ENCODE measurements at places on chromosomes 4 and X.

DNA sequence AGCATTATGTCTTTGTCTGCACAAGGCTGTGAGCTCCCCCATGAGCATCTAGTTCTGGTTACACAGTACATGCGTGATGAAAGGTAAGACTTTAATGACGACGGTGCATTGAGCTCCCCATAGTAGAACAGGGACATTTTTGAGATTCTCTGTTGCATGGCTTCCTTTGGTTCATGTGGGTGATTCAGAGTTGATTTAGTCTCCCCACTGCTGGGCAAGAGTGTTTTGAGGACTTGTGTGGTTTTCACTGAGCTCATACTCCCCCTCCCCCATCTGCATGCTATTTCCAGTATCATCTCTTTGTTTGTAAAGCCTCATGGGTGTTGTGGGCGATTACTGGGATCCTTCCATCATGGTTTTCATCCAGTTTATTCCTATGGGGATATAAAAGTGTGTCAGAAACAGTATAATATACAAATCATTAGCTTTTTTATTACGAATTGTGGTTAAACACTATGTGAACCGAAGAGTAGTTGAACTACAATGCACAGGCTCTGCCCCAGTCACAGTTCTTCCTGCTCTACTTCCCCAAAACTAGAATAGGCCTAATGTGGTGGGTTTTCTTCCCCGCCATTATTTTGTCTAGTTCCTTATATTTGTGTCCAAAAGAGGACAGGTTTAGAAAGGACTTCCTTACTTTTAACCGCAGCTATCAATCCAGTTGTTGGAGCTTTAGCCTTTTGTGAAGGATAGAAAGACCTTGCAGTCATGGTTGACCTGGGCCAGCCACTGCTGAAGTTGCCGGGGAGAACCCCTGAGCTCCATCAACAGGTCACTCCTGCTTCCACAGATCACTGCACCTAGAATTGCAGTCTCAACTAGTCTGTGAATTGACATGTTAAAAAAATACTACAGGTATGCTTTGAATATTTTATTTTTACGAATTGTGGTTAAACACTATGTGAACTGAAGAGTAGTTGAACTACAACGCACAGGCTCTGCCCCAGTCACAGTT is 30.4 kb downstream of the KIT start:
- peak; percentile 67 for DNase-seq

GRCh38 chr4:10172278-10172921 is 55.8 kb upstream of the WDR1 start:
- no peak for DNase-seq

- DNase-seq: no peak
Measured at GRCh38 chr4:26069218-26069617, 155.2 kb downstream of the SMIM20 start.

GRCh38 chr4:13537832-13538177 is 6.5 kb downstream of the NKX3-2 start:
- DNase-seq: no peak

DNA sequence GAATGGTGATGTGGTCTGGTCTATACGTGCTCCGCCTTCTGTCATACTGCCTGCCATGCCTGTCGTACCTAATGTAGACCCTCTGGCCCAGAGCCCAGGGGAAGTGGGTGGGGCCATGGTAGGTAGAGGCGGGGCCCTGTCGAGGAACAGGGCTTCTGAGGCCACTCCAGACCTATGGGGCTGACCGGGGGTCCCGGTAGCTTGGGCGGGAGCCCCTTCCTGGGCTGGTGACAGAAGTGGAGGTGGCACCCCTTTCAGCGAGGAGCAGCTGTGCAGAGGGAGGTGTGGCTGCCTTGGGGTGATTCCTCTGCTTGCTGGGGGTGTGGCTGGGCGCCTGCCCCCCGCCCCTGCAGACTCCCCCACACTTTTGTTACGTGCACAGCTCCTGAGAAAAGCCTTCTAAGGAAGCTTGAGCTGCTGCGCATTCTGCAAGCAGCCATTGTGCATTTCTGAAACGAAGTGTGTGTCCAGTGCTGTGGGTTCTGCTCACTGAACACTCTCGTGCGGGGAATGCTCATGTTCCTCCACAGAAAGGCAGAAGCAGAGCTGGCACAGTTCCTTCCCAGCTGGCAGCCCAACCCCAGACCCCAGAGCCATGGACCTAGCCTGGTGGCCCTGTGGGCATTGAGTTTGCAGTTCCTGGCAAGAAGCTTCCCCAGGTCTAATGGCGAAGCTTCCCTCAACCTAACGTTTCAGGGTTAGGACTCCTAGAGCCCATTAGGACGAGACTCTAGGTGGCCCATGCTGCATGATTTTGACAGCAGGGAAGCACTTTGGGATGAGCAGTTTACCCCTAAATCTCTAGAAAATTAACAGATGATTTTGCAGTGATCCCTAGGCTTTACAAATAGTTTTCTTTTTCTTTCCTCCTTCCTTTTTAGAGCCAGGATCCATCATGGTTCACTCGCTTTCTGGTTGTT is 72.7 kb upstream of the HGFAC start:
- no peak for DNase-seq

DNA sequence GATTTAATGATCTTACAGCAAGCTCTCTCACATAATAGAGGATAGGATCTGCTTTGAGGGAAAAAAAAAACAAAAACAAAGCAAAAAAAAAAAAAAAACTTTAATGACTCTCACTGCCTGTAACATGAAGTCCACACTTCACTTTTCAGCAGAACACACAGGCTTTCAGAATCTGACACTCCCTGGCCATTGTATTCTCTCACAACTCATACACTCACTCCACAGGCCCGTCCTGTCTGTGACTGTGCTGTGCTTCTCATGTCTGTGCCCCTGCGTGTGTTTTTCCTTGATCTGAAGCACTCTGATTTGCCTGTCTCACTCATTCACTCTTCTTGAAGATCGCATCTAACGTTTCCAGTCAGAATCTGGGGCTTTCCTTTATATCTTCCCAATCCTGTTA is 460.8 kb downstream of the TMA16 start:
- no peak for DNase-seq

- DNase-seq: no peak
Measured at GRCh38 chr4:147865926-147866325, 134.0 kb downstream of the ARHGAP10 start.

- DNase-seq: no peak
Measured at GRCh38 chrX:40249582-40249981, 151.8 kb upstream of the BCOR start.

- DNase-seq: peak; percentile 93
Measured at GRCh38 chr4:141329174-141329569, 108.5 kb downstream of the ZNF330 start.

DNA sequence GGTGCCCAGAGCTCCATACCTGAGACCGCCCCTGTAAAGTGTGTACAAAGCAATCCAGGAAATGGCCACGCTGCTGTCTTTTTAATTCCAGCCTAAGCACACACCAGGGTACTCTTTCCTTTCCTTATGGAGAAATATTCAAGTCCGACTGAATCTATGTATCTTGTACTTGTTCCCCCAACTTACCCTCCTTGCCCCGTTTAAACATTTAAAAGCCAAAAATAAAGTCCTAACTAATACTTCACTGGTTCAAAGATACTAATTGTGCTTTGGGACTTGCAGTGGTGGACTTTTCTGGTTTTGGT is 731 bp upstream of the AMMECR1 start:
- no peak for DNase-seq

DNA sequence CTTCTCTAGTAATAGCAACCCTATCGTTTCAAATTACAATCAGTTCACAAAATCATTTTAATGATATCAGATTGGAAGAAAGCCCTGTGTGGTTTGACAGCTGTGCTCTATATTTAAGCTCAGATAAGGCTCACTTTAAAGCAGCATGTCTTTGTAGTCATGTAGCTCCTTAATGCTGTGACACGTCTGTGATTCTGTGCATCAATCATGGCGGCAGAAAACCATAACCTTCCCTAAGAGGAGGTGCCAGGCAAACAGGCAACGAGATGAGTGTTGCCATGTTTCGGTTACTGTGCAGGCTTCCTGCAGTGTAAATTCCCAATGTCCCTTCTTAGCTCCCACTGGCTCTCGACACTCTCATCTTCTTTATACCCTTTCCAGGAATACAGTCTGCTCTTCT is 212.7 kb downstream of the GRID2 start:
- no peak for DNase-seq

GRCh38 chr4:182653596-182653995 is 263.6 kb downstream of the DCTD start:
- no peak for DNase-seq

GRCh38 chr4:89164400-89164799 is 53.1 kb downstream of the TIGD2 start:
- DNase-seq: no peak

GRCh38 chr4:82761229-82761628 is 37.4 kb downstream of the SCD5 start:
- DNase-seq: peak; percentile 57

- DNase-seq: no peak
Measured at GRCh38 chr4:162891788-162892707, 274.6 kb downstream of the NAF1 start.

DNA sequence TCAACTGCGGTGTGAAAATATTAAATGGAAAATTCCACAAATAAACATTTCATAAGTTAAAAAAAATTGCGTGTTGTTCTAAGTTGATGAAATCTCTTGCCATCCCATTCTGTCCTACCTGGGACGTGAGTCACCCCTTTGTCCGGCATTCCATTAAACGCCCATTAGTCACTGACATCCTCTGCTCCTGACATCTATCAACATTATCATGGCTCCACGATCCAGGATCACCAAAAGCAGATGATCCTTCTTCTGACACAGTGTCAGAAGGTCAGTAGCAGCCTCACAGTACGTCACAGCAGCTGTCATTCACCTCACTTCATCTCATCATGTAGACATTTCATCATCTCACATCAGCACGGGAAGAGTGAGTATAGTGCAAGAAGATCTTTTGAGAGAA is 125.7 kb downstream of the ZNF827 start:
- DNase-seq: no peak

GRCh38 chrX:44871931-44872820 is 812 bp upstream of the KDM6A start:
- DNase-seq: no peak

DNA sequence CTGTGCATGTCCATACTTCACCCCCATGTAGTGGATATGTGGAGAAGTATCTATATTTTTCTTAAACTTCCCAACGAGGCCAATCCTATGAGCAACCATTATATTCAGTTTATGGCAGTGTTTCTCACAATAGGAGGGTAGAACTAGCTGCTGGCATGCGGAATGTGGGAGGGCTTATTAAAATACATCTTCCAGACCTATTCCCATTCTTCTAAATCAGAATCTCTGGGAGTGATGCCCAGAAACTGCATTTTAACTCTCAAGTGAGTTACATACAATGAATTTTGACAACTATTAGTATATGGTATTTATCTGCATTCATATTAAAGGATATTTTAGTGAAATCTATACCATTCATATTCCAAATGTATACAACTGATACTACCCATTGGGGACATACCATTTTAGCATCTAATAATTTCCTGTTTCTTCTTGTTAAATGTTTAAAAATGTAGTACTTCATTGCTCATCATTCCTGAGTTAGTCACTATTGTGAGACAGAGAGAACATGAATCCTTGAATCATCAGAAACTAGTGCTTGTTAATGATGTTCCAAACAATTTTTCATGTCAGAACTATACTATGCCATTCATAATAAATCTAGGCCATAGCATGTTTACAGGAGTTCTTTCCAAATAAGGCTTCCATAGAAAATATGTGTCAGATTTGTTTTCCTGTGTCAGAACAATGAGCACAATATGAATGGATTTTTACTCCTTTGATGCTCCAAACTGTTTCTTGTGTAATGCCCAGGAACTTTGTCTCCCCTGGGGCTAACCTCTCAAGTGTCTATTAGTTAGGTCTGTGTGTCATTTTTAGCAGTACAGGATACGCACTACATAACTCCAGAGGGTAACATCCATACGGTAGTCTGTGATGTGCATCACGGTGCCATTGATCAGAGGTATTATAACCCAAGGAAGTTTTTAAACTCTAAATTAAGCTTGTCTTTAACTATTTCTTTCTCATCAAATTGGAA is 198.8 kb upstream of the BMP3 start:
- peak; percentile 13 for DNase-seq

DNA sequence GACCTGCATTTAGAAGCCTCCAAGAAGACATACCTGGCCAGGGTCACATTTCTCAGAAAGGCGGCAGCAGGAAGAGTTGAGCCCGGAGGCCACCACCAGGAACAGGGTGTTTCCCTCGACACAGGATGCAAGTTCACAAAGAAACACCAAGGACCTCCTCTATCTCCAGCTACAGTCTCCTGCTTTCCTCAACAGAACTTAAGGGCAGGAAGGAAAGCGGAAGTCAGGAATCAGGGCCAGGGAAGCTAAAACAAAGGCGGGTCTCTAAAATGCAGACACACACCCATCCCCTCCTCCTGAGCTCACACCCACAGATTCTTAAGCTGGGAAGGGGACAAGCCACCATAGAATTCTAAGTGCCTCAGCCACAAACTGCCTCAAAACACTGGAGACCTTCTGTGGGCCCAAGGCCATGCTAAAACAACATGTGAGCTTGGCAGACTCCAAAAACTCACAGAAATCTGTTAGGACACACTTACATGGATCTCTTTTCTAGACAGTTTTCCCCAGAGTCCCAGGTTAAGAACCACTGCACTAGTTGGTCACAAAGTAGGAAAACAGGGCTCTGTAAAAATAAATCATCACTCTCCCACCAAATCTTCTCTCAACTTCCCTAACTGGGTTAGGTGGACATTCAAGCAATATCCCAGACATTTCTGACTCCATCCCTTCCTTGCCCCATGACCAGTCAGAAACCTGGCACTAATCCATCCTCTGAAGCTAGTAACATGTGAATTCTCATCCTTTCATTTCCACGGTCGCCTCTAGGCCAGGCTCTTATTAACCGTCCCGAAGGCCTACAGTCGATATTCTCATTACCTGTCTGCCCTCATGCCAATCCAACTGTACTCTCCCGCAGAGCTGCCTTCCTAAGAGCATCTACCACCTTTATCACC is 163.2 kb downstream of the APBB2 start:
- no peak for DNase-seq

- DNase-seq: peak; percentile 75
Measured at GRCh38 chr4:41212616-41213203, 1.6 kb downstream of the APBB2 start.

DNA sequence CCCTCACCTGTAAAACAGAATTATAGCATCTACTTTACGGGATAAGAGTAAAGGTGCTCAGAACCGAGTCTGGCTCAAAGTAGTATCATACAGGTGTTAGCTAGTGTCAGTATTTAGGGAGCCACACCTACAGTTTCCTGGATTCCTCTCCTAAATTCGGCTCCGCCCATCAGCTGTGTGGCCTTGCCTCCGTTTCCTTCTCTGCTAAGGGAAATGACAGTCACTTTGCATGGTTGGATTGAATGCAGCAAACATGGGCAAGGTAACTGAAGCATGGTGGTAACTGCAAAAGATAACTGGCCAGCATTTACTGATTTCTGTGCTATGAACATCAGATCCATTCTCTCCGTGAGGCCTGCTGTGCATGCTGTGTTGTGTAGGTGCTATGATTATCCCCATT is 2.8 kb downstream of the PPP1R3F start:
- no peak for DNase-seq

DNA sequence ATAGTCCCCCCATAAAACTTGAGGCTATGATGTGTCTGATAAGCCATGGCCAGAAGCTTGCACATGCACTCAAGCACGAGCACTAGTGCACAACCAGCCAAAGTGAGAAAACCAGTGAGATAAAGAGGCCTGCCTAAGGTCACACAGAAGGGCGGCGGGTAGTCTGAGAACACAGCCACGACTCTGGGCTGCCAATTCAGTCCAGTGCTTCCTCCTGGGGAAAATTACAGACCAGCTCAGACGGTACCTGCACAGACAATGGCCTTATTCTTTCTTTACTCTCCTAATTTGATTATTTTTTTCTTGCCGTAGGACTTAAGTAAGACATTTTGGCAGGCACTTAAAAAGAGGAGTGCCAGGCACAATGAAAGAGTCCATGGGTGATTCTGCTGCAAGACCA is 533.2 kb upstream of the FAT1 start:
- no peak for DNase-seq
